Dermis microvascular lymphatic vessel endothelial cell (primary cell): ENCODE measurements at places on chromosomes 11 and 22.
A peak's percentile ranks its signal among the peaks of the same experiment; 100 is the strongest.

DNA sequence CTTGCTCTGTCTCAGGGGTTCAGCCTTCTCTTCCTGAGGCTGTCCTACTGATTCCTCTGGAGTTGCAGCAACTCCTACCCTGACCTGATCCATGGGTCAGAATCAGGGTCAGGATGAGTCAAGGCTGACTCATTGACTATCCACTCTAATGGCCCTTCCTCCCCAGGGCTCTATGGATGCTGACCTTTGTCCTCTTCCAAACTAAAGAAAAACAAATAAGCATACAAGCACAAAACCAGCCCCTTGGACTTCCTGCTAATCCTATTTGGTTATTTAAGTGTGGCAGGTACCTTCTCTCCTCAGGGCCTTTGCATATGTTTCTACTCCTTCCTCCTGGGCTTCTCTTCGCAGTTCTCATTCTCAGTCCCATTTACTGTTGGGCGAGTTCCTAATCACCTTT is 204.5 kb upstream of the NAV2 start:
- peak; percentile 60 for DNase-seq

GRCh38 chr11:102208835-102209234 is 98.6 kb downstream of the YAP1 start:
- no peak for DNase-seq

- peak; percentile 21 for DNase-seq
Measured at GRCh38 chr11:134417871-134418840, 6.1 kb upstream of the B3GAT1 start.

- DNase-seq: no peak
Measured at GRCh38 chr11:106464728-106465127, 387.3 kb downstream of the AASDHPPT start.

DNA sequence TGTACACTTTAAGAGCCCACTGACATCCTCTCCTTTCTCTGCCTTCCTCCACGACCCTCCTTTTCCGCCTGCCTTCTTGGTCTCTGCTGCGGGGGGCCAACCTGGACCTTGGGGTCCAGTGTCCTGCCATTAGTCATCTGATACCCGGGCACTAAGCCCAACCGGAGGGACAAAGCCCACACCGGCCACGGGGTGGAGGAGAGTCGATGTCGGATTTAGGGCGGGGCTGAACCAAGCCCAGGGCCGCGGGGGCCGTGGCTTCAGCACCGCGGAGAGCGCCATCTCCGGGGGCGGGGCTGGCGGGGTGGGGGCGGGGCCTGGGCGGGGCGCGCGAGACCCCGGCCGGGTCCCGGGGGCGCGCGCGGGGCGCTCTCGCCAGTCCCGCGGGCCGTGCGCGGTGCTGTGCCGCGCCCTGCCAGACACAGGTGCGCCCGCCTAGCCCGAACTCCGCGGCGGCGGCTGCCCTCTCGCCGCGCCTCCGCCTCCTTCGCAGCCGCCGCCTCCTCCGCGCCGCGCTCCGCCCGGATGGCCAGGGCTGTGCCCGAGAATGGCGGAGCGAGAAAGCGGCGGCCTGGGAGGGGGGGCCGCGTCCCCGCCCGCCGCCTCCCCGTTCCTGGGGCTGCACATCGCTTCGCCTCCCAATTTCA is at the start of gene MAPK8IP1:
MAPK8IP1 (plus strand) TSS at position 378 of the 647 bp plus-strand sequence; CDS start at position 548, 170 bp downstream.
- no peak for DNase-seq

DNA sequence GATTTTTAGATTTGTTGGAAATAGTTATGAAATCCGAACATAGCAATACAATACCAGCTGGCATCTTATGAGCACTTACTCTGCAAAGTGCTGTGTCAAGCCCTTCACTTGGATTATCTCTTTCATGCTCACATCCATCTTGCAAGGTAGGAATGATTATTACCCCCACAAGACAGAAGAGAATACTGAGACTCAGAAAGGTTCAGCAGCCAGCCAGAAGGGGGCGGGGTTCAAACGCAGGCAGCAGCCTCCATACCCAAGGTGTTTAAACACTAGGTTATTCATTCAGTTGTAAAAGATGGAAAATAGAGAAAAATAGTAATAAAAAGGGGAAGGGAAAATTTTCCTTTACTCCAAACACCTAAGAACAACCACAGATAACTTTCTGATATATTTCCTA is 158.5 kb downstream of the CCDC34 start:
- DNase-seq: no peak

DNA sequence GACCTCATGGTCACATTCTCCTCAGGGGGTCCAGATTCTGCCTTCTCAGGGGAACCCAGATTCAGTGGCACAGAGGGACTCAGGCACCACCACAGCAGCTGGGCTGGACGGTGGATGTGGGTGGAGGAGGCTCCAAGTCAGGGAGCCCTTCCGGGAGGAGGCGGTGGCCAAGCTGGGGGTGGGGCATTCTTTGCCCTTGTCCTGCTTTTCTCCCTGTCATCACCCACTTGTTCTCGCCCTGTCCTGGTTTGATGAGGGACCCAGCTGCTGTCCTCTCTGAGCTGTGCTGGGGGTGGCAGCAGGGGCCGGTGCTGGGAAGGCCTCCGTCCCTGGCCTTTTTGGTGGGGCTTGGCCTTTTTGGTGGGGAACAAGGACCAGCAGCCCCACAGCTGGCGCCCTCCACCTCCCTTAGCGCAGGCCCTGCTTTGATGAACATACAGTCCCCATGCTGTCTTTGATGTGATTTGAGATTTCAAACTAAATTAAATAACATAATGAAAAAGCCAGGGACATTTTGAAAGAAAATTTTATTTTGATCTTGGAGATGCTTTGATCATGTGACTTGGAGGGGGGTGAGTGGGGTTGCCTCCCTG is 1168.2 kb downstream of the BRD1 start:
- no peak for DNase-seq

GRCh38 chr11:121406291-121406690 is 45.8 kb upstream of the SORL1 start:
- no peak for DNase-seq

- no peak for DNase-seq
Measured at GRCh38 chr11:62805961-62806441, 761 bp upstream of the NXF1 start.

GRCh38 chr22:39946126-39946502 is 14.1 kb upstream of the TMA7B start:
- DNase-seq: no peak
